ENCODE measurements at places on chromosomes 1 and 21.

- peak; percentile 97 for DNase-seq
These were observed 20.2 kb downstream of the NUAK2 start for GRCh38 chr1:205301205-205301821.

DNA sequence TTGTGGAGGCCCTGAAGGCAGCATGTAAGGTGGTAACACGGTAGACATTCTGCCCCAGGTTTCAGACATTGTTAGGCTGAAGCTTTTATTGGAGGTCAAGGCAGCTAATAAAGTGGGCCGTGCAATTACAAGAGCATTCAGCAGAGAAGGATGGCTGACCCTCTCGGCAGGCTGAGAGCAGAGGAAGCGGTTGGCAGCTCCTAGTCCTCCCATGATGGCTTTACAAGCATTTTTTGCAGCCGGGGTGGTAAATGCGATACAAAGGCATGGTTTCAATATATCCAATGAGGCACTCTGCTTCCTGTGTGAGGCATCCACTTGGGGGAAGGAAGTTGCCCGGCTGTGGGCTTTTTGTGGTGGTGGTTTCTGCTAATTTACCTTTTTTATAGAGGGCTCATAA lies 14.6 kb downstream of the KIF26B start:
- no peak for DNase-seq

DNA sequence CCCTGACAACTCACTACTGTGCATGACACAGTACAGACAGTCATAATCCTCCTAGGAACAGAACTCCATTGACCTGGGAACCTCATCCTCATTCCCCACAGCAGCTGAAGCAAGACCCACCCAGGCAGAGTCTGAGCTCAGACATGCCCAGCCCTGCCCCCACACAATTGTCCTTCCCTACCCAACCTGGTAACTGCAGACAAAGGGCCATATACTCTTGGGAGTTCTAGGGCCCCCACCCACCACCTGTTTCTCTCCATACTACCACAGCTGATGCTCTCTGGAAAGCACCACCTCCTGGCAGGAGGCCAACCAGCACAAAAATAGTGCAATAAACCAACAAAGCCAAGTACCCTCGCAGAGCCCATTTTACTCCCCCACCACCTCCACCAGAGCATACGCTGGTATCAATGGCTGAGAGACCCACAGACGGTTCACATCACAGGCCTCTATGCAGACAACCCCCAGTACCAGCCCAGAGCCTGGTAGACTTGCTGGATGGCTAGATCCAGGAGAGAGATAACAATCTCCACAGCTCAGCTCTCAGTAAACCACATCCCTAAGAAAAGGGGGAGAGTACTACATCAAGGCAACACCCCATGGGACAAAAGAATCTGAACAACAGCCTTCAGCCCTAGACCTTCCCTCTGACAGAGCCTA lies 159.7 kb upstream of the CXADR start:
- DNase-seq: no peak

GRCh38 chr1:216416488-216416887 lies 6.8 kb downstream of the USH2A start:
- DNase-seq: no peak

- no peak for DNase-seq
These were observed 7.9 kb downstream of the AGRN start for GRCh38 chr1:1027791-1028190.

DNA sequence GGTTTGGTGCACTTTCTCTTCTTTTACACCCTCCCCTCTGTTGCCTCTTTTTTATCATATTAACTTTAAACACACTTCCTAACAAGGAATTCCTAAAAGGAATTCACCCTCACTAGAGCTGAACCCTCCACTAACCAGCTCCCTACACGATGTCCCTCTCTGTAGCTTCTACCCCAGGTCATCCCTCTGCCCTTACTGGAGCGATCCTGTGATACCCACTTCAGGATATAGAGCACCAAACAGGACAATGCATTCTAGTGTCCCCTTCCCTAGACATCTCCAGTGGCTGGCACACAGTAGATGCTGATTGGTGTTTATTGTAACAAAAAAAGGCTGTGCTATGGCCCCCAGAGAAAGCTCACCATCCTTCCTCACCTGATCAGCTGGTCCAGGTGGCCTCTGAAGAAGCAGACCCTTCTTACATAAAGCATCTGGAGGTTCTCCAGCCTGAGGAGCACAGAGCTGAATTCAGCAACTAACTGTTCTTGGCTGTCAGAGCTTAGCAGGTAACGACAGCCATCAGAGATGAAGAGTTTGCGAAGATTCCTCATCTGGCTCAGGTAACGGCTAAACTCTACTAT lies 1.4 kb downstream of the PRAMEF18 start:
- DNase-seq: no peak

DNA sequence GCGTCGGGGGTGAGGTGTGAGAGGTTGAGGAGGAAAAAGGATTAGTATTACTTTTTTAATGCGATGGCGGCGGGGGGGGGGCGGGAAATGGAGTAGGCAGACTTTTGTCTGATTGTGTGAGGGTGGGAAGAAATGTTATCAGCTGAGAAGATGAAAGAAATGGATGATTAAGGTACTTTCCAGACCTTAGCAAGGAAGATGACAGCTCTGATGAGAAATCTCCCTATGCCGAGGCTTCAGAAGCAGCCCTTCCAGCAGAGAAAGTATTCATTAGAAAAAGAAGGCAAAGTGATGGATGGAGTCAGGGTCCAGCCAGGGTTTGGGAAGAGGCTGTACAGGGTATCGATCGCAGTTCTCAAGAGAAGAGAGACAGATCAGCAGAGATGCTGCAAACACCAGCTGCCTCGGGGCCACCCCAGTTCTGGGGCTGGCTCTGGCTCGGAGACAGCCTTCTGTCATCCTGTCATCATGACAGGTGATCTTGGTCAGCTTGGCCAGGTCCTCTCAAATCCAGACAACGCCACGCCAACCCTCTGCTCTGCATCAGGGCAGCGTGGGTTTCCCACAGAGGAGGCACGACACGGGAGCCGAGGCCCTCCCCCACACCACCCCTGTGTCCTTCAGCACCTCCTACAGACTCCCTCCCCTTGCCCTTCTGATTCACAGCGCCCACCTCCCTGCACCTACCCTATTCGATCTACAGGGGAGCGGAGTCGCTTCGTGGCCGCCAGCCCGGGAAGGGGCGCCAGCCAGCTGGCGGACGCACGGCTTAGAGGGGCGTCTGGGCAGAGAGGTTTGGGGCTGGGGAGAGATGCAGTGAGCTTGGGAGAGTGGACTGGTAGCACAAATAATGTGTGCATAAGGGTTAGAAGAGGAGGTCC lies 674 bp upstream of the ATXN7L2 start:
- DNase-seq: peak; percentile 43

- no peak for DNase-seq
These were observed 216.0 kb downstream of the ZNF326 start for GRCh38 chr1:90210633-90211491.

DNA sequence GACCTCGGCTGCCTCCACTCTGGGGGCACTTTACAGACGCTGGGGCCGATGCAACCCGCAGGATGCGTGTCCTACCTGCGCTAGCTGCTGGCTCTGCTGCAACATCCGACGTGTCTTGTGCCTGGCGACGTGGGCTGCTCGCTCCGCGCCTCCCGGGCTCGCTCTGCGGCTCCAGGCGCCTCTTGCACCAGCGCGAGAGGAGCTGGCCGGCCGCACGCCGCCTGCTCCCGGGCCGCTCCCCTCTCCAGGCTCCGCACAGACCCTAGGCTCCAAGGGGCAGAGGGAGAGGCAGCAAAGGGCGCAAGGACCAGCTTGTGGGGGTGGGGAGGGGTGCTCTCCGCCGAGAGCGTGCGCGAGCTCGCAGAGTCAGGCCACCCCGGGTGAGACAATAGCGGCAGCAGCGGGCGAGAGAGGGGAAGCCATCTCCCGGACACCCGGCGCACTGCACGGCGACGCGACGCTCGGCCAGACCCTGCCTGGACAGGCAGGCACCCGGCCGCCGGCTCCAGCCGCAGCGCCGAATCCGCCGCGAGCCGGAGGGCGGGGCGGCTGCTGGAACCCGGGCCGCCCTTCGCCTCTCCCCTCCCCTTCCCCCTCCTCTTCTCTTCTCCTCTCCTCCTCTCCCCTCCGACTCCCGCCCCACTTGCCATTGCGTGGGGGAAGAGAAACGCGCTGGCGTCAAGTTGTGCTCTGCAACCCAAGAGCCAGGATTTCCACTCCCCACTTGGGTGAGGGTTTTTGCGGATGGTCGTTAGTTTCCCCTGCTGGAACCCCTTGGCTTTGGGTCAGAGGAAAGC lies at the start of gene PIK3C2B:
PIK3C2B (minus strand) TSS at position 525 of the 797 bp plus-strand sequence. CDS start 25,003 bp downstream, outside the sequence.
- peak; percentile 50 for DNase-seq

DNA sequence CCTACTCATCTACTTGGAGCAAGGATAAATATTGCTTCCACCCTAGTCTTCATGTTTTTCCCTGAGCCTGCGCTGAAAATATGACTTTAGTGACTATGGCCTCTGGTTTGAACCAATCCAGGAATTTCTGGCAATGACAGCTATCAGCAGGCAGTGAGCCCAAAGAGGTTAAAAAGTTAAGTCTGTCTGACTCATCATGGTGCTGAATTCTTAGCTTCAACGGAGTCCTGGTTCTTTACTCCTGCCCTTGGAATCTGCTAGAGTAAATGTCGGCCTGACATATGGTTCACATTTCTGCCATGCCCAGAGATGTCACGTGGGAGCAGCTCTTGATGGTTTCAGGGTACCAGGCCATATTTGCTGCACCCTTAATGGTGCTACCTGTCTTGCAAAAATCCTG lies 351.6 kb upstream of the PLXNA2 start:
- no peak for DNase-seq

DNA sequence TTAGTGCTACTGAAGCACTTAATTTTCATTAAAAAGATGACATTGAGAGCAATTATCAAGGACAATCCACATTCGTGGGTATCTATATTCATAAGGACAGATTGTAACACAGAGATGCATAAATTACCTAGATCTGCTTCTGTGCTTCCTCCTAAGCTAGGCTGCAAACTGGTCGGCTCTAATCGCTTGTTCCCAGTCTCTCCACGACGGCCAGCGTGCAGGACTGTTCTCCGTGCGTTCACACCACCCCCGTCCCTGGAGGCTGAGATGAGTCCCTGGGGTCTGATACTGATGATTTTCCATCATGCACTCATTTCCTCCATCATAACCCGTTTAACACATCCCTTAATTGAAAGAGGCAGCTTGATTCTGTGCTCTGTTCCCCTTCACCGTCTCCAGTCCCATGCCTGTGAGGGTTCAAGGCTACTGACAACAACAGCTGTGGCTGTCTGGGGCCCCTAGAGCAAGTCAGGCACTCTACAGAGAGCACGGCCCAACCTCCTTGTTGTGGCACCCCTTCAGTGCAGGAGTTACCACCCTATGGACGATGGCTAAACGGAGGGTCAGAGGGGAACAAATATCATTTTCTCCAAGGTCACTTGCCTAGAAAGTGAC lies 469.6 kb downstream of the NPHP4 start:
- DNase-seq: no peak

DNA sequence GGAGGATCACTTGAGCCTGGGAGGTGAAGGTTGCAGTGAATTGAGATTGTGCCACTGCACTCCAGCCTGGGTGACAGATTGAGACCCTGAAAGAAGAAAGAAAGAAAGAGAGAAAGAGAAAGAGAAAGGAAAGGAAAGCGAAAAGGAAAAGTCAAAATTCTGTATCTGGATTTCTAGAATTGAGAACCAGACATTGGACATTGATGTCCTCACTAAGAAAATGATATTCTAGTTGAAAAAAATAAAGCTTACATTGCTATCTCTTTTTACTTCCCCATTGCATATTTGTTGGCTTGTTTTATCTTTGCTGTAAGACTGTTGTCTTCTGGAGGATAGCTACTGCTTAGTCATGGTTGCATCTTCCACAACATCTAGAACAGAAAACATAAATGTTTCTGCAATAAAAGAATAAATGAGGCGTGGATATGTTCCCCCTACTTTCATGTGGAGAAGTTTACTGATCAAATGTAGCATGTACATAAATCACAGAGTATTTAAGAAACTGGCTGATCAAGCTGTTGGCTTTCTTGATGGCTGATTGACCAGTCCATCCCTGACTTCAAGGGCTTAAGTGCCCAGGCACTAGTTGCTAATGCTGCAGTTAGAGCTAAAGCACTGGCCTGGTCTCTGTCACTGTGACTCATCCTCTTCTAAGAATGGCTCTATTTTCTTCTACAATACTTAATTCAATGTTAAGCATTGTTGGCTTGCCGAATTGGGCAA lies 17.7 kb downstream of the CD53 start:
- no peak for DNase-seq

- no peak for DNase-seq
These were observed 2.6 kb upstream of the CSTB start for GRCh38 chr21:43778469-43779335.

DNA sequence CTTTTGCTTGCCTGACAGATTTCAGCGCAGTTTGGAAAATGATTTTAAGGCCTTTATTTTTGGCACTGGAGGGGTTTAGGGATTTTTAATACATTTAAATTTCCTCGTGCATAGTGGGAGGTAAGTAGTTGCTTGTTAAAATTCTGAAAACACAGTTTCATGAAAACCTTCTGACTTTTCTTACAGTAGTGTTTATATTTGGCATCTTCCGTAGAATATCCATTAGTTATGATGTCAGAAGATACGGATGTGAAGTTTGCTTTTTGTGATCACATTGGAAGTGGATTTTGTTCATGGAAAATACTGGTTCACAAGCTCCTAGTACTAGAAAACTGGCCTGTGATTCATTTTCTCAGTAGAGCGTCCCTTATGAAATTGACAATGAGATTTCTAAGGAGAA lies 1.3 kb downstream of the RABGAP1L start:
- no peak for DNase-seq

DNA sequence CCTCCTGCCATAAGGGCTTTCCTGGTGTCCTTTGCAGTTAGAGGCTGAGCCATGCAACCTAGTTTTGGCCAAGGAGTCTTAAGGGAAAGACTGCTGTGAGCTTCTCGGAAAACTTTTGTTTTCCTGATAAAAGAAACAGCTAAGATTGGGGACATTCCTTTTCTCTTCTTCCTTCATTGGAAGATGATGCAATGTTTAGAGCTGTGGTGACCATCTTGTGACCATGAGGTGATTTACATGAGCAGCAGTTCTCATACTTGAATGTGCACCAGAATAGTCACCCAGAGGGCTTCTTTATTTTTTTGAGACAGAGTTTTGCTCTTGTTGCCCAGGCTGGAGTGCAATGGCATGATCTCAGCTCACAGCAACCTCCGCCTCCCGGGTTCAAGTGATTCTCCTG lies 20.4 kb upstream of the SMAP2 start:
- no peak for DNase-seq

DNA sequence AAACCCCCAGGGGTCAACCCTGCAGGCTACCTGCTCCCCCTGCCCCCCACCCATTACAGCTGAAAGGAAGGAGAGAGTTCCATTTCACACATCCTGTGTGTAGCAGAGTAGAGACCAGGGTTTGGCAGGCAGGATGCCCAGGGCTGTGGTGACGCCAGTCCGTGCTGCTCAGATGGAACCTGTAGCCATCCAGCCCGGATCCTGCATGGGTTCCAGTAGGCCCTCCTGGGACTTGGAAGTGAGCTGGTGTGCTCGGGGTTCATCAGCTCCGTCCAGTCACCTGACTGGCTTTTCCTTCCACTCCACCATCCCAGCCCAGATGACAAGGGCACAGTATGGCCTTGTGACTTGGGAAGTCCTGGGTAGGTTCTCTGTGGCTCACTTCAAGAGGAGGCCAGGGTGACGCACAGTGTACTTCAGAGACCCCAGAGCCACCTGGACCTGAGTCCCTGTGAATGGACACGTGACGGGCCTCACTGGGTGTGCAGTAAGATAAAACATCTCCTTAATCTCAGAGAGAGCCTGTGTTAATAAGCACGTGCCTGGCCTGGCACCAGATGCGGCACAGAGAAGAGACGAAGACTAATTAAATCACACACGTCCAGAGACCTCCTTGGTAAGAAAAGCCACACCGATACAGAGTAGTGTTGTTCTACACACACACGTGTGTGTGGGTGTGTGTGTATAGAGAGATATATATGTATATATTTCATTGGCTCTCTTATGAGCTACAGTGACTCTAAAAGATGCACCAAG lies 16.0 kb downstream of the ITPKB start:
- DNase-seq: no peak
